ENCODE measurements at places on chromosomes 11 and 22. TPM values are rescaled to one million over a fixed set of nuclear protein-coding genes. Genes with fewer than 3 reads are reported as not detected.

The MYBPC3 gene
- not detected for total RNA-seq

GRCh38 chr11:35257281-35257680 is 118.3 kb downstream of the CD44 start:
- DNase-seq, result no peak

The SERPING1 gene
- total RNA-seq, result 1.2 TPM

DNA sequence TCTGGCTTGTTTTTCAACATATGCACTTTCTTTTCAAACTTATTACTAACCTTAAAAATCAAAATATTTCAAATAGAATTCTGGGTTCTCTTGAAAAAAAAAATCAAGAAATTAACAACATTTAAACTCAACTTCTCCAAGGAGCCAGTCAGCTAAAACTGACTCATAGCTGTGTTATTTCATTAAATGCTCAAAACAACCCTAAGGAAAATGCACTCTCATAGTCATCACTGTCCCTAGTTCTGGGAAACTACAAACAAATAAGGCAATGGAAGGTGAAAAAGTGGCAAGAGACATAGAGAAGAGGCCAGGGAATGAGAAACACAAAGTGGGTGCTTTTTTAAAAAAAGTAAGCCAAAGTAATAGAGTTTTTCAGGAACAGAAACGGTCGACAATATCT is 4.1 kb upstream of the ARHGAP20 start:
- DNase-seq, result no peak

DNA sequence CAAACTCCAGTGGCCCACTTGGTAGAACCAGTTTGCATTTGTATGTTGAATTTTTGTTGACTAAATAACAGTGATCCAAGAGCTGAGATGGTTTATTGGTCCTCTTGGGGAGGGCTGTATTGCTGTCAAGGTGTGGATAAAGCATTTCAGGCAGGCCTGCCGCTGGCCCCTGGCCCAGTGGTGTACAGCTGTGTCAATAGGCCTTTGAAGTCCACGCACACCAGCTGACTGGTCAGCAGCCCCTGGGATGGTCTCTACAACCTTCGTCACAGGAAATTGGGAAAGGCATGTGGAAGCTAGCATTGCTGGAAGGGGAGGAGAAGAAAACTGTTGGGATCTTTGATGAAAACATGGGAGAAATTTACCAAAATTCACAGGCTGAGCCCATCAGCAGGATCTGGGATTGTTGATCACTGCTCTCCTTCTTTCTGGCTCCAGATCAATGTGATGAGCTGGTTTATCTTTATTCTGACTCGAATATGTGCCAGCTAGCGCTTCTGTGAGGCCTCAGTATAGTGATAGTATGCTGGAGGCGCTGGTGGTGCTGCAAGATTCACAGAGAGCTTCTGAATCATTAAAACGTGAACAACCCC is 12.5 kb upstream of the E2F8 start:
- DNase-seq, result no peak

DNA sequence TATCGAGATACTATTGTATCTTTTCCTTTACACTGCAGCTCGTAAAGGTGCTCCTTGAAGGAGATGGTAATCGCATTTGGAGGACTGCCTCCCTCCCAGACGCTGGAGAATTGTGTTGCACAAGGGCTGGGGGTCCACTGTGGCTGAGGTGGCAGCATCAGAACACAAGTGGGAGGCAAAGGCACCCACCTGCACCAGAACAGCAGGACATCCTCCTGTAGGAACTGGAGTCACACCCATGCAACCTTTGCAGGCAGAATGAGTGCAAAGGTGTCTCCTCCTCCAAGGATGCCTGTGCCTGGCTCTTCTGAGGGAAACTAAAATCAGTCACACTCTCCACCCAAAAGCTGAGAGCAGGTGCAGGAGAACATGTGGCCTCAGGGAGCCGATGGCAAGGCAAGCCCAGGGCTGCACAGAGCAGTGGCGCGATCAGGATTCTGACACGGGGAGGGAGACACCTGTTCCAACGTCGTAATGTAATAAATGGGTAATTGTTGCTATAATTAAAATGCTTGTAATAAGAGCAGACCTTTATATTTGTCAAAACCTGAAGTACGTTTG is 1501.4 kb downstream of the TBC1D22A start:
- DNase-seq, result no peak

DNA sequence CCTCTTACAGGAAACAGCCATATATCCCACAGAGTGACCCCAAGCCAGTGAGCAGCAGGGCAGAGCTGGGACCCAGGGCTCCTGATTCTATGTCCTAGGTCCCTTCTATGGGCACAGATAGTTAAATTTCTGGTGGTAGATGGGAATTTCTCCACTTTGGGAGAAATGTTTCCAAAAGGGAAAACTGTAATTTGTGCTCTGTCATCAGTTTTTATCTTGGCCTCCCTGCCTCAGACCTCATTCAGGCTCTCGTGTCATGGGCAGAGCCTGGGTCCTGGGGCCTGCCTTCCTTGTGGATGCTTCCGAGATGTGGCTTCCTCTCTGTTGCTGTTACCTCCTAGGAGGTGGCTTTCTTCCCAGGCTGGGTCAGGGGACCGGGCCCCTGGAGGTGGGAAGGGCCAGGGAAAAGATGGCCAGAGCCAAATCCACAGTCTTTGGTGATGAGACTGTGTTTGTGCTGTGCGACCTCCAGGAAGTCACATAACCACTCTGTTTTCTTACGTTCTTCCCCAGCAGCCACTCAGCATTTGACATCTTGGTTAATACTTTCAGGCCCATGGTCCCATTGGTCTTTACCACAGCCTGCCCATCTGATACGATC is 8.6 kb downstream of the LRRC32 start:
- DNase-seq, result no peak

The PHLDA2 gene
- total RNA-seq, result 15.2 TPM

The C22orf31 gene
- not detected for total RNA-seq

DNA sequence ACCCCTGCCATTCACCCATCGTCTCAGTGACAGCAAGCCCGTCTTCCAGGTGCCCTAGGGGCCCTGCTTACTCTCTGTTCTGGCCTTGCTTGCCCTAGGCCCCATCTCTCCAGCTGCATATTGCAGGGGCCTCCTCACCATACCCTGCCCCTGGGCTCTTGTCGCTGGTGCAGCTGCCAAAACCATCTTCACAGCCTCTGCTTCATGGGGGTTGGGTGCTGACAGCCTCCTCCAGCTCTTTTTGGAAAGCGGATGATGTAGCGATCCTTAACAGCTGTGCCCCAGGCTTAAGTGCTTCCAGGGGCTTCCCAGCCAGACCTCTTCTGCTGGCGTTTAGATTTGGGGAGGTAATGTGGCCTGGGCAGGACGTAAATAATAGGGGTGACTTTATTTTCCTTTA is 61.2 kb upstream of the SUSD2 start:
- no peak for DNase-seq

DNA sequence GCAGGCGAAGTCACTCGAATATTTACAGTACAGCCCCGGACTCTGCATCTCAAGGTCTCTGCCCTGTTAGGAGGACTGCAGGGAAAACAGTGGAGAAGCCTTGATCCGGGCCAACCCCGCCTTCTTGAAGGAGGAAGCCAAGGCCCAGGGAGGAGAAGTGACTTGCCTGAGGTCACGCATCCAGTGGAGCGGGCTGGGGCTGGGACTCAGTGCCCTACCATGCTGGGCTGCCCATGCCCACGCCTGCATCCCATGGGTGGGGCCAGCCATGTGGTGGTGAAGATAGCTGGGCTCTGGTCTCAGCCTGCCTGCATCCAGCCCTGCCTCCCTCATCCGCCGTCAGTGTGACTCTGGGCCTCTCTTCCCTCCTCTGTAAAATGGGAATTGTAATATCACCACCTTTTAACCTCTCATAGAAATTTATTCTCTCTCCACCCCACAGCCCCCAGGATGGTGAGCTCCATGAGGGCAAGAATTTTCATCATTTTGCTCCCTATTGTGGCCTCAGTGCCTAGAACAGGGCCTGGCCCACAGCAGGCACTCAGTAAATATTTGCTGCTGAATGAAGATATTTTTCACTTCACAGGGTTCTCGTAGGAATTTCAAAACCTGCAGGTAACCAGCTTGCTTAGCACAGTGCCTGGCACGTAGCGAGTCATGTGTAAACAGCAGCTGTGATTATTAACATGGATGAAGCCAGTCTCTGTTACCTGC is 57.3 kb downstream of the OTOG start:
- no peak for DNase-seq

DNA sequence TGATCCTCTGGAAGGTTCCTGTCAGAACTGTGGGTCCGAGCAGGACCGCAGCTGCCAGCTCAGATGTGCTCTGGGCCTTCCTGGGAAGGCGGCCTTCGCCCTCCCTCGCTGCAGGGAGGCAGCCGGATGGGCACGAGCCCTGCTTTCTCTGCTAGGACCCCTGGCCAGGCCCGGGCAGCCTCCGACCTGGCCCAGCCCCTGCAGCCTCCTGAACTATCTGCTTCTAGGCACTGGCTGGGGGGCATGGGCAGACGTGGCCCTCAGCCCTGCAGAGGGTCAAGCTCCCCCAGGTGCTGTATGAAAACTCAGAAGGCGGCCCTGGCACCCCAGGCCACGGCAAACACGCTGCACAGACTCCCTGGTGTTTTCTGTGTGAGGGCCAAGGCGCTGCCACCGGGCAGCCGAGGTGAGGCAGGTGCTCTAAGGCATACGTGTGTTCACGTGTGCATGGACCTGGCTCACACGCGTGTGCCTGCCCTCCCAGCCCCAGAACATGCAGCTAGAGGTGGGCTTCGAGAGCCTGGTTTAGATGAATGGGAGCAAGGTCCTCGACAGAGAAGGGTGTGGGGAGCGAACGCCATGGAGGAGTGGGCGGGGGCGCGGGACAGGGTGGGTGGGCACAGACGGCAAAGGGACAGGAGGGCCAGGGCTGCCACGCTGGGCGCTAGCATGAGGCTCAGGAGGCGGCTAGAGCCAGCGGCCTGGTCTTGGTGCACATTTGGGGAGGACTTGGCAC is 4.3 kb downstream of the LRFN4 start:
- DNase-seq, result no peak

GRCh38 chr11:122721201-122721963 is 65.9 kb downstream of the UBASH3B start:
- DNase-seq, result no peak

DNA sequence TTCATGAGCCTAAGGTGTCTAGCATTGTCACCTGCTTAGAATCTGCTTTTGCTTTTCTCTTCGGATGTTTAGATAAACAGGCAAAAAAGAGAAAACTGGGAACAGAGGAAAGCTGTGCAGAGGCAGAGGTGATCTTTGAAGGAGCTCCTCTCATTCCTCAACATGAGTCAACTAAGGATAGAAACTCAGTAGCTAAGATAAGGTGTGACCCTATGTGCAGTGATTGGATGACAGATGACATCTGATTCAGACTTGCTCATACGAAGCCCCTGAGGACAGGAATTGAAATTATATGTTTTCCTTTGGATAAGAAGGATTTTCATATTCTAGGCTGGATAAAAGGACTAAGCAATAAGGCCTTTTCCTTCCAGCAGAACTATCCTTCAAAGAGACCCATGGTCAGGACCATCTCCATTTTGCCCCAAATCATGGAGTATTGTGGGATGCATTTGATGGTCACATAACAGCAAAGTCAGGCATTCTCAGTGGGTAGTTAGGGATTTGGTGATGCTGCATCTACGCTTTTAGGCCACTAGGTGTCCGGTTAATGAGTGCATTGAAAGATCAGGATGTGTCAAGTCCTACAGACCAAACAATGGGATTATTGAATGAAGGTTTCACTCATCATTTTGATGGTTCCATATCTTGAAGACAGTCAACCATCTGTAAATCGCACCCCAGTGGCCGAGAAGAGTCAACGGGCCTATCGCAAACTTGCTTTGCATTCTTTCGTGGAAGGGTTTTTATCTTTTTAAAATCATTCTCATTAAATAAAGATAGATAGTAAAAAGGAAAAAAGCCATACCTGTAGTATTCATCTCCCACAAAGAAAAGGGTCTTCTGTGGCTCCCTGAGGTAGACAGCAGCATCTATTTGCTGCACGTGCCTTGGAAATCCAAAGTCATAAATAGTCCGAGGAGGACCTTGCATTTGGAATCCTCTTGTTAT is 32.2 kb downstream of the MMP20 start:
- DNase-seq, result no peak

The ZNF280A gene
- total RNA-seq, result 0.18 TPM

- no peak for DNase-seq
These were observed 40.3 kb upstream of the ATXN10 start for GRCh38 chr22:45631140-45631840.

- no peak for DNase-seq
These were observed 1273.9 kb upstream of the CNTN5 start for GRCh38 chr11:97746818-97747217.

- DNase-seq, result no peak
These were observed 45.8 kb upstream of the CLDN5 start for GRCh38 chr22:19569976-19570375.

The CNIH2 gene
- total RNA-seq, result 8.4 TPM

DNA sequence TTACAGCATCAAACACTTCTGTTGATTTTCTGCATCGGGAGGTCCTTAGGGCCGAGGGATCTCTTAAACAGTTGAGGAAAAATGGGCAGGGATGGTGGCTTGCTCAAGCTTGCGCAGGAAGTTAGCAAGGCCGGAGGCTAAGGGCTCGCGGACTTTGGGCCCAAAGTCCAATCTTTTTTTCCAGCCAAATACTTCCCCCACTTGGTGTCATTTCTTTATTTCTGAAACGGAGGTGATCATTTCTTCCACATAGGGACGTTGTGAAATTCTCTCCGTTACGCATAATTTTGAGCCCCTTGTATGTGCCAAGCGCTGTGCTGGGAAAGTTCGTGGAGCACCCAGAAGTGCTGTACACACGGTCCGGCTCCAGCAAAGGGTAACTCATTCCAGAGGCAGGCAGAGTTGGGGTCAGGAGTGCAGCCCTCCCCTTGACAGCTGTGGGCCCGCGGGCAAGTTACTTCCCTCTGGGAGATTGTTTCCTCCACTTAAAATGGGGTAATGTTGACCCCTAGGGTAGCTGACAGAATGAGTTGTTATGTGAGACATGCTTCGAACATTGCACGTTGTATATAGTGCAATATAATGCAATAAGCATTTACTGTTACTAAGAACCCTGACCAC is 809 bp downstream of the MIEF1 start:
- DNase-seq, result no peak

DNA sequence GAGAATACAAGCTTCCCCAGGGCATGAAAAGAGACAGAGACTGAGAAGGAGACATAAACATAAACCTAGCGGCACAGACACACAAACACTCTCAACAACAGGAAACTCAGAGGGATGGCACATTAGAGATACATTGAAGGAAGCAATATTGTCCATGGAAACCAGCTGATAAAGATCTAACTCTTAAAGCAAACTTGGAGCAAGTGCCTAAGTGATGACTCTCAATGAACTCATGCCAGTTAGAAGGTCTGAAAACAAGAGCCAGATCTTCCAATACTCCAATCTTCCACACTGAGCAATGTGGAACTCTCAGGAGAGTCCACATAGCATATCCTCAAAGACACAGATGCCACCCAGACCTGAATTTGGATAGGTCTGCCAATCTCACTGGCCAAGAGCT is 168.8 kb upstream of the ISX start:
- no peak for DNase-seq

- no peak for DNase-seq
These were observed 74.7 kb upstream of the POU2AF2 start for GRCh38 chr11:111170761-111171379.

DNA sequence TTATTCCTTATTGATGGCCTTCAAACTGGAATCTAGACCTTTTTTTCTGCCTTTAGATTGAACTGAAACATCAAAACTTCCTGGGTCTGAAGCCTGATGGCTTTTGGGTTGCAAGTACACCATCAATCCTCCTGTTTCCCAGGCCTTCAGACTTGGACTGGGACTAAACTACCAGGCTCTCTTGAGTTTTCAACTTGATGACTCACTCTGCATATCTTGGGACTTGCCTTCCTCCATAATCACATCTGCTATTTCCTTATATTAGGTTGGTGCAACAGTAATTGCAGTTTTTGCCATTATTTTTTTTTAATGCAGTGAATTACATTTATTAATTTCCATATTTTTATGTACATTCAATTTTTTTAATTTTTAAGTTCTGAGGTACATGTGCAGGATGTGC is 7.0 kb downstream of the OR51B5 start:
- no peak for DNase-seq

All from H4 (cell line).